ENCODE measurements at places on chromosomes 6 and 20. TPM values are rescaled to one million over a fixed set of nuclear protein-coding genes. Genes with fewer than 3 reads are reported as not detected.

GRCh38 chr20:10591946-10592521, 81.8 kb downstream of the JAG1 start:
- no peak for DNase-seq

SLPI gene
- total RNA-seq, result 1.2 TPM

GRCh38 chr6:18415671-18416340, 28.7 kb downstream of the RNF144B start:
- no peak for DNase-seq

DNA sequence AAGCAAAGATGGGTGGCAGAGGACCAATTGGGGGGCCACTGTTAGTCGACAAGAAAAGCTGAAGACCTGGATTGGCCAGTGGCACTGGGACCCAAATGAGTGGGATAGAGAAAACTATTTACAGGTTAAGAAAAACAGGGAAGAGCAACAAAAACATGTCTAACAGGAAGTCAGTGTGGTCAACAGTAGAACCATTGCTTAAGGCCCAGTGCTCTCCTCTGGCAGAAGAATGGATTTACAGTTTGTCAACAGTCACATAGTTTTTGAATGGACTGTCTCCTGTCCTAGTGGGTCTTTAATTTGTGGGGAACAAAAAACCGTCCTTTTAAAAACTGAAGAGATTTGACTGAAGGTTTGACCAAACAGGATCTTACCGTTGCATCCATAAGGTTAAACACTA, 12.1 kb upstream of the WTAP start:
- no peak for DNase-seq

ADAM33 gene
- 12.6 TPM for total RNA-seq

- DNase-seq, result no peak
Observed at GRCh38 chr6:54516321-54516720, 208.1 kb downstream of the TINAG start.

DNA sequence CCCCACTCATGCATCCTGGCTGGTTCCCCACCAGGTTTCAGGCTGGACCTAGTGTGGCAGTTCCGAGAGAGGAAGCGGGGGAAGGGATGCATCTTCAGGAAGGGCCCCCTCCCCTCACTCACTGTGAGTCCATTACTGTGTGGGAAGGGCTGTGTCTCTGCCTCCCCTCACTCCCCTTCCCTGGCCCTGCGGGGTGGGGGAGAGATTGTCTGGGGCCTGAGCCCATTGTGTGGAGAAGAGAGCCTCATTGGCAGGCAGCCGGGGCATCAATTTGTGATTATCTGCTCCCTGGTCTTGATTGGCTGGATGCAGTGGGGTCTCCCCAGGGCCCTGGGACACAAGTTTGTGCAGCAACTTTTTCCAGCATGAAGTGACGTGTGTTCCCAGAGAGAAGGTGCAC, 4.1 kb upstream of the MYT1 start:
- DNase-seq, result no peak

SLC32A1 gene
- not detected for total RNA-seq

EDN3 gene
- not detected for total RNA-seq

APOBEC2 gene
- 211 TPM for total RNA-seq

EFCAB8 gene
- not detected for total RNA-seq

DNA sequence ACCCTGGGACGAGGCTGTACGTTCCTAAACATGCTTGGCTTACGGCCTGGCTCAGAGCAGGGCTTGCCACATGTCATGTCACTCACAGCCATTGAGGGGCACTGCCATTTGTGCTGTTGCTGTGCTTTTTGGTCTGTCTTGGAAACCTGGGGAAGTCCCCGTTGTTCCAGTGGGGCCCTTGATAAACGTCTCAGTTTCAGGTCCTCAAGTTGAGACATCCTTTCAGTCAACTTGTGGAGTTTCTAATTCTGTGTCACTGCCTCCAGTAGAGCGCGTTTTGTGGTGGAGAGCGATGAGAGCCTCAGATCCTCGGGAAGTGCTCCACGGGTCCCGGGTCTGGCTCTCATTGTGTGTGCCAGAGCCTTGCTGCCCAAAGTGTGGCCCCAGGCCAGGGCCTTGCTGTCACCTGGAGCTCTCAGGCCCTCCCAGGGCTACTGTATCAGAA, 43.0 kb upstream of the CCR6 start:
- DNase-seq, result no peak

SLC17A3 gene
- not detected for total RNA-seq

DNA sequence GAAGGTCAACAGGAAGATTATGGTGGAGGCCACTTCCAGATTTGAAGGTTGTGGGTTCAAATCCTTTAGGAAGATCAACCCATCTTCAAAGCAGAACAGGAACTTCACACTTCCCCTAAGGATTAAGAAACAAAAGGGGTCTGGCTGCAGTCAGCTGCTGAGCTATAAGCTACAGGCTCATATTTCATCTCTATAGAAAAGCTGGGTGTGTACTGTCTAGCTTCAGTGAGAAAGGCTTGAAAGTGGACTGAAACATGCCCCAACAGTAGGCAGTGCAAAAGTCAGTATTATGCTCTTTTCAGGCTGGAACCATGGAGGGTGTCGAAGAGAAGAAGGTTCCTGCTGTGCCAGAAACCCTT, 60.1 kb upstream of the SPDEF start:
- no peak for DNase-seq

- no peak for DNase-seq
Observed at GRCh38 chr6:24761193-24761835, 13.4 kb upstream of the GMNN start.

SOX12 gene
- total RNA-seq, result 16.2 TPM

F13A1 gene
- 136 TPM for total RNA-seq

POU5F1 gene
- total RNA-seq, result 0.94 TPM

DEFB124 gene
- total RNA-seq, result not detected

GRCh38 chr6:85191656-85192055, 258.2 kb upstream of the NT5E start:
- no peak for DNase-seq

DNA sequence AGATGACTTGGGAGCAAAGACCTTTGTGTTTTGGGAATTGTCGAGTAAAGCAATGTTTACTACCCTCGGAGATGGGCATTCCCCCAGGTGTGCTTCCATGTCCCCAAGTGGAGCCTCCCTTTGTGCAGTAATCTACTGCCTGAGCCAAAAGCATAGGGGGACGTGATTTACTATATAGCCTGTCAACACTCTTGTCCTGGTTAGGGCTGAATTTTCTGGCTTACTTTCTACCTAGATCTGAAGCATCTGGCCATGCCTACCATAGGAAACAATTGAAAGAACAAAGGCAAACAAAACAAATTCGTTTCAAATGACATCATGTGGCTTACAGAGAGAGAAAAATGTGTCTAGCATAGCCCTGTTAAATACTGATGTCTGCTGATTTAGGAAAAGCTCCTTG, 350.6 kb downstream of the SAMD5 start:
- no peak for DNase-seq

DNA sequence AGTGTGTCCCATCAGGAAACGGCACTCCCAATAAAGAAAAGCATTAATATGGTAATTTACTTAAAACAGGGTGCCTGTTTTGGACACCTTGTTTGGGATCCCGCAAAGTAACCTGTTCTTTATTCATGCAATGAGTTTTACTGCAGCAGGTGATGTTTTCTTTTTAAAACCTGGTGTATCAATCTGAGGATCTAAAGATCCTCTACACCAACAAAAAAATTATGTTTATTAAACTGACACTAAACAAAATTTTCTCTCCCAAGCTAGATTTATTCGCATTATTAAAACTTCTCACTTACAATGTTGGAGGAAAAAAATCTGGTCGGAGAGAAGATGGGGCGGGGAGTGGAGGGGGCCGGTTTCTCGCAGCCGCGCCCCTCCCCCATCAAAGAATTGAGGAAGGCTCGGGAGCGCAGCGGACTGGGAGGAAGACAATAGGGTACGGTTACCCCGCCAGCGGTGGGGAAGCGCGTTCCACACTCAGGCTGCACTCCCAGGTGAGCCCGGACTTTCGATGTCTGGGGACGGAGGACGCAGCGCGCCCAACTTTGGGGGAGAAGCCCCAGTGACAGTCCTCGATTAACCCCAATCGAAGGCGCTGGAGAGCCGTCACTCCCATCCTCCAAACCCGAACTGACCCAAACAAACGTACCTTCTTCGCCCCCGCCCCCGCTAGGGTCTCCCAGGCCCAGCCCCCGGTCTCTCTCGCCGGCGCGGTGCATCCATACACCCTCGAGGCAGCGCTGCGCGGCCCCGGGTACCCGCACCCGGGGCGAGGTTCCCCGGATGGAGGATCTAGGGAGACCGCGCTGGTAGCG, 1.3 kb downstream of the CD24 start:
- DNase-seq, result no peak

KIF6 gene
- total RNA-seq, result 0.27 TPM

GRCh38 chr6:147711476-147711875, 203.0 kb downstream of the SAMD5 start:
- no peak for DNase-seq

DNA sequence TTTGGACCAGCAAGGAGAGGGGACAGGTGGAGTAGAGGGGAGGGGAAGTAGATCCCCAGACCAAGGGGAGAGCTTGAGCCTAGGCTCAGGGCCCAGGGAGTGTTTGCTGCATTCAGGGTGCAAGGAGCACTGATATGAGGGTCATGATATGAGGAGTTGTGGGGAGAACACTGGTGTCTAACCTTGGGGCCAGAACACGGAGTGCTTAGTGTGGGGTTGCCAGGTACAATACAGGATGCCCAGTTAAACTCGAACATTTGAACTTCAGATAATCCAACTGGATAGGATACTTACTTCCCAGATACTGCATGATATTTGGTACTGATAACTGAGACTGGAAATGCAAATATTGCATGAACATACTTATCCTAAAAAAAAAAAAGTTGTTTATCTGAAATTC, 2.4 kb downstream of the SLC22A1 start:
- DNase-seq, result no peak

- DNase-seq, result no peak
Observed at GRCh38 chr6:47734831-47735481, 36.6 kb downstream of the ADGRF4 start.

HTR1B gene
- not detected for total RNA-seq

GRCh38 chr6:72669324-72669723, 47.5 kb downstream of the KCNQ5 start:
- DNase-seq, result no peak

DNA sequence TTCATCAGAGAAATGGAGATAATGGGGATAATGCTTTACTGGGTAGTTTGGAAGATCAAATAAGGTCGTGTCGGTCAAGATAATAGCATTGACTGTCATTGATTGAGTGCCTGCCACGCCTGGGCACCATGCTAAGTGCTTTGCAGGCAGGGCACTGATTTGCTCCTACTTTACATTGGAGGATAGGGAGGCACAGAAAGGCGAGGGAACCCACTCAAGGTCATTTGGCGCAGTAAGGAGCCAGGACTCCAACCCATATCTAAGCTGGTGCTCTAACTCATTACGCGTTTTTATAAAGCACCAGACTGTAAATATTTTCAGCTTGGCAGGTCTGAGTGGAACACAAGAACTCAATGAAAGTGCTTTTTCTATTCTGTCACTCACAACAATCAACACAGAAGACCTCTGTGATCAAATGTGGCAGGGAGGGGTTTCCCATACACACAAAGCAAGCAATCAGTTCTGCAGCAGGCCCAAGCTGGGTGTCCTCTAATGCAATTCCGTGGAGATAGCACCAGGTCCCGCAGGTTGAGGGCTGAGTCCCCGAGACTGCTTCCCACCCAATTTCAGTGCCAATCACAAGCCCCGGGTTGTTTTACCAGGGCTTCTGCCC, 373.6 kb downstream of the CDH26 start:
- no peak for DNase-seq

- no peak for DNase-seq
Observed at GRCh38 chr20:43988451-43988850, 73.8 kb downstream of the TOX2 start.

SNPH gene
- total RNA-seq, result 8.9 TPM

Data from Right ventricle myocardium superior (tissue), 1 donor.